ENCODE measurements at places on chromosomes 3 and 15.

DNA sequence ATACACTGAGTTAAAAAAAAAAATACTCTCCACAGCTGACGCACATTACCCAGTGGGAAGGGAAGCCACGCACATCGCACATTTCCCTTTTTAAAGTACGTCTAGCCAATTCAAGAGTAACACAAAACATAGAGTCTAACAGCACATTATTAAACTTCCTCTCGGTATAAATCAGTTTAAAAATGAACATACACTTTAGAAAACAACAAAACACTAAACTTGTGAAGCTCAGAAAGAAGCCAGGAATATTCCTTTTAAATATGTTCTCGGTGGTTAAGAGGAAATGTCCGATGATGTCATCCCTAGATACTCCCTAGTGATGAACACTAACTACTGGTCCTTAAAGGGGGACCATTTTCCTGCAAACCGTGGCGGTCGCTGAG, 721 bp downstream of the MYEF2 start:
- DNase-seq, result no peak

- no peak for DNase-seq
Observed at GRCh38 chr3:150135287-150135721, 164.6 kb upstream of the PFN2 start.

GRCh38 chr3:29552051-29552450, 271.2 kb downstream of the RBMS3 start:
- DNase-seq, result no peak

DNA sequence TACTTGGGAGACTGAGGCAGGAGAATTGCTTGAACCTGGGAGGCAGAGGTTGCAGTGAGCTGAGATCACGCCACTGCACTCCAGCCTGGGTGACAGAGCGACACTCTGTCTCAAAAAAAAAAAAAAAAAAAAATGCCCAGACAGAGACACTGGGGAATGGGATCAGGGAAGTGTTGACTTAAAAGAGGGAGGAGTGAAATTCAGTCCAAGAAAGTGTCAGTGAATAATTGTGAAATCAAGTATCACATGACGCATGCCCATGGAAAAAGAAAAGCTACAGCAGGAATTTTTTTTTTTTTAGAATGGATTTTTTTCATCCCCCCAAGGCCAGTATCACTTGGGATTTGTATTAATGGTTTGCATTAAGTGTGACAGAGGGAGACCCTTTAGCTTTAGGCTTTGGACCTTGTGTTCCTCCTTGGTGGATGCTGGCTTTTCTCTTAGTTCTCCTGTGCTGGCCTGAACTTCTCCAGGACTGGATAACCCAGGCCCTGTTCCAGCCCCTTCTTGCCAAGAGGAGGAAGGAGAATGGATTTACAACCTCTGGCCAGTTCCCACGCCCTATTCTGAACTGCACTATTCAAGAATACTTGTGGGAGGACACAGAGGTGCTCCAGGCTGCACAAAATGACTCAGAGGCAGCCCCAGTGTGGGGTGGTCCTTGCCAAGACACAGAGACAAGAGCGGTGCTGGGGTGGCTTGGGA, 36.7 kb upstream of the ZNF774 start:
- peak; percentile 74 for DNase-seq

DNA sequence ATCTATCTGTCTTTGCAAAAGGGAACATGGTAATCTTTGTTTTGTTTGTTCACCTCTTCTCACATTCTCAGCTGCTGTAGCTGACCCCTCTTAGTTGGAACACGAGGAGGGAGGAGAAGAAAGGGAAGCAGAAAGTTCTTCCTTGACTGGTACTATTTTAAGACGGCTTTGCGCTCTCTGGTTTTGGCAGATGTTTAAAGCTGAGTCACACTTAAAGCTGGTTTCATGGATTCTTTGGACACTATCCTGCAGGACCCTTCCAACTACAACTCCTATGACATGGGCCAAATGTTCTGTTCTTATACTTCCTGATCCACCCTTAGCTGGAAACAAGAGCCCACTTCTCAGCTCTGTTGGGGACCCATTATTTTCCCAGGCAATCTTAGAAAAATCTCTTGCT, 40.6 kb upstream of the FXR1 start:
- no peak for DNase-seq

DNA sequence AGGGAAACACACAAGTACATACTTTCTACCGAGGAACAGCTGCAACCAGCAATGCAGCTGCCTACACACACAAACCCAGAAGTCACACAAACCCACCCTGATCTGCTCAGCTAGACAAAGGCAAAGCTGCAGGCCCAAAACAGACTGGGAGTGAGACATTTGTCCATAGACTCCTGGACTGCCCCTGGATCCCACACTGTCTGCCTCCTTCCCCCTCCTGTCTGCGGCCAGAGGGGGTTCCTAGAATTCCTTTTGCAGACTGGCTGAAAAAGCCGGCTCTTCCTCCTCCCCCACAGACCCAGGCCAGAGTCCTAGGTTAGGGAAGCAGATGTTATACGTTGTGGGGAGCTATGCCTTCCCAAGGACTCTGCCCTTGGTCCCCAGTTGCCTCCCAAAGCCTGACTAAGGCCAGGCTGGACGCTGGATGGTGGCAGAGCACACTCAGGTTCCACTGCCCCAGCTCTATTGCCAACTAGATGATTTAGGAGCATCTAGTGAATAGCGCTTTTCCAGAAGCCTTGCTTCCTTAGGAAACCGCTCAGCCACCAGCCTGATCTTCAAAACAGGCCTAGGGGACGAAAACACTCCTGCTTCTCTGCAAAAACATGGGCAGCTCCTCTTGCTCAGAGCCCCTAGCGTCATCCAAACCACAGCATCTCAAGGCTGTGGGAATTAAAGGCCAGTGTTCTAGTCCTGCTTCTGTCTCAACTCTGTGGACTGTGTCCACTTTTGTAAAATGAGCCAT, 37.4 kb upstream of the CILP start:
- peak; percentile 72 for DNase-seq

DNA sequence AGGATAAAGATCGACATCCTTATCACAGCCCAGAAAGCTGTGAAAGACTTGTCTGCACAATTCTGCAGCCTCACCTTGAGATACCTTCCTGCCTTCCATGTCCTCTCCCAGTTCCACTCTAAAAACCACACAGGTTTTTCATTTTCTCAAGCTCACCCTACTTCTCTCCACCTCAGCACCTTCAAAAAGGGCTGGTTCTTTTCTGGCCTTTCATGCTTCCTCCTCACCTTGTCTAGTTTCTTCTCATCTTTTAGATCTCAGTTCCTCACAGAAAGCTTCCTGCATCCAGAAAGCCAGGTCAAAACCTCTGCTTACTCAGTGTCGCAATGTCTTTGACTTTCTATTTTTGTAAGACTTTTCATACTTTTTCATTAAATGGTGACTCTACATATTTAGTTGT, 140.2 kb upstream of the STT3B start:
- DNase-seq, result no peak

DNA sequence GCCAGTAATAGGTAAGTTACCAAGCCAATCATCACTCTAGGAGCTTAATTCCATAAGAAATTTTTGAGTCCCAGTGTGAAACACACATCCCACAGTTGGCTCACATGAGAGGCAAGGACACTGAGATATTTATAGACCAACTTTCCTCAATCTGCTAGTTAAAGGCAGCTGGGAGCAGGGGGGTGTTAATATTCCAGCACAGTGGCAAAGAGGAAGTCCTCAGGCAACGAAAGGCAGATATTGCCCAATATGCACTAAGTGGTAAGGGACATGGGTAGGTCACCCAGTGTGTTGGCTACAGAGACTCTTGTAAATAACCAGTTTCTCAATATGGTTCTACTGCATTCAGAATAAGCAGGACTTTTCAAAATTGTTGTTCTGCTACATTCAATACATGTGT, 61.0 kb downstream of the TOP2B start:
- DNase-seq, result no peak

- peak; percentile 71 for DNase-seq
Observed at GRCh38 chr15:40567111-40567510, 2.0 kb upstream of the RPUSD2 start.

- DNase-seq, result no peak
Observed at GRCh38 chr15:63023351-63023945, 19.1 kb upstream of the TPM1 start.

DNA sequence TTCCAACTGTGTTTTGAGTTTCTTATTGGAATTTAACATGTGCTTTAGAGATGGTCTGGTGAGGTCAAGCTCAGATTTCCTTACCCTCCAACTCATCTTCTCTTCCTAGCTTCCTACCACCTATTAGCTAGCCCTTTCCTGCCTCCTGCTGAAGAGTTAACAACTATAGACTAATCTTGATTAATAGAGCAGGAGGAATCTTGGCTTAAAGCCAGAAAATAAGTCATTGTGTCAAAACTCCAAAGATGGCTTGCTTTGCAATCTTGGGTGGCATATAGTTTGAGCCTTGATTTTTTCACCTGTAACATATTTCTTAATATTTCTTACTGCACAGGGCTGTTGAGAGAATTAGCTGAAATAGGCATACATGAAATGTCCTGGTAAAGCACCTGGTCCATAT, 27.3 kb downstream of the BCL2L10 start:
- no peak for DNase-seq

- DNase-seq, result no peak
Observed at GRCh38 chr3:48747015-48747615, 30.1 kb upstream of the IP6K2 start.

GRCh38 chr3:111311709-111312235, 230.2 kb upstream of the CD96 start:
- DNase-seq, result no peak

DNA sequence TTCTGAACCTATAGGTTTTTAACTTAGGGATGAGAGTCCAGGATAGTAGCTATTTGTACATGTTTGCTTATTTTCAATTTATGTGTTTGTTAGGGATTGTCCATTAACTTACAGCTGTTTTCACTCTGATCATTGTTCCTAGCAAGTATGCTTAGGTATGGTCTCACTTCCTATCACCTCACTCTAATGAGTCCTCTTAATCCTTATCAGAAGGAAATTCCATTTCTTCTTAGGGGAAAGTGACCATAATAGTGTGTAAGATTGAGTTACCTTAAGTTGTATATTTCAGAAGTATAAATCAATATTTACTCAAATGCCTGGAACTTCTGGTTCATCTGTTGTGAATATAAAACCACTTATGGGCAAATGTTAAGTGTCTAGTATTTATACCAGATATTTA, 53.0 kb downstream of the PIAS1 start:
- no peak for DNase-seq

- no peak for DNase-seq
Observed at GRCh38 chr3:29072611-29073010, 208.3 kb upstream of the RBMS3 start.

DNA sequence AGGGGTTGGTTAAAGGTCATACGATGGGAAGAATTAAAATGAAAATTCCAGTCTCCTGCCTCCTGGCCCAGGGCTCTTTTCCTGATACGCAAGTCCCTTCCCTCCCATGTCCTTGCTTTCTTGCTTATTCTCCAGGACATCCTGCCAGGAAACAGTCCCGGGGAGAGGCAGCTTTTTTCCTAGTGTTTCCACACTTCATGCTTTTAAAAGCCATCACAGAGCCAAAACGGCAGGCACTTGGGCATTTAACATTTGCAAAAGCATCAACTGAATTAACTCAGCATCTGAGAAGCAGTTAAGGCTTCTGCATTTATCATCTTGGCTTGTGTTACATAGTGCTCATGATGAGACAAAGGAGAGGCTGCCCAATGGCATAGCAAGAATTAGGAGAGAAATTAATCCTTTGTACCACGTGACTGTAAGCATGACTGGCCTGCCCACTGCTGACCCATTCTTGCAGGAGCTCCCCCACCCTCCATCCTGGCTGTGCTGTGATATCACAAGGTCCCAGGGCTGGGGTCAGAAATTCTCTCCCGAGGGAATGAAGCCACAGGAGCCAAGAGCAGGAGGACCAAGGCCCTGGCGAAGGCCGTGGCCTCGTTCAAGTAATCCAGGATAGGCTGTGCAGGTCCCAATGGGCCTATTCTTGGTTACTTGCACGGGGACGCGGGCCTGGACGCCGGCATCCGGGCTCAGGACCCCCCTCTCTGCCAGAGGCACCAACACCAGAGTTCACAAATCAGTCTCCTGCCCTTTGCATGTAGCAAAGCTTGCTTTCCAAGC, 21.6 kb upstream of the VILL start:
- no peak for DNase-seq

- DNase-seq, result peak; percentile 1
Observed at GRCh38 chr15:101351736-101352135, 56.7 kb upstream of the SNRPA1 start.

DNA sequence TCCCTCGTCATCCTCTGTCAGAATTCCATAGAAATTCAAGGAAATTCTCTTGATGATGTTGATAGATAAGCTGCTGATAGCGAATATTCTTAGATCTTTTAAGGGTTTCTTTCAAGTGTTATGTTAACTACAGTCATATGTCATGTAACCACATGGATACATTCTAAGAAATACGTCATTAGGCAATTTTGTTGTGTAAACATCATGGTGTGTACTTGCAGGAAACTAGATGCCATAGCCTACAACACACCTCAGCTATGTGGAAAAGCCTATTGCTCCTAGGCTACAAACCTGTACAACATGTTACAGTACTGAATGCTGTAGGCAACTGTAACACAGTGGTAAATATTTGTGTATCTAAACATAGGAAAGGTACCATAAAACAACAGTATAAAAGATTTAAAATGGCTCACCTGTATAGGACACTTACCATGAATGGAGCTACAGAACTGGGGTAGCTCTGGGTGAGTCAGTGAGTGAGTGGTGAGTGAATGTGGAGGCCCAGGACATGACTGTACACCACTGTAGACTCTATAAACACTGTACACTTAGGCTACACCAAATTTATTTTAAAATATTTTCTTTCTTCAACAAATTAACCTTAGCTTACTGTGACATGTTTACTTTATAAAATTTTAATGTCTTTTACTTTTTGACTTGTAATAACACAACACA, 34.6 kb downstream of the GLDN start:
- no peak for DNase-seq

GRCh38 chr3:128376516-128376915, 90.2 kb downstream of the DNAJB8 start:
- no peak for DNase-seq

DNA sequence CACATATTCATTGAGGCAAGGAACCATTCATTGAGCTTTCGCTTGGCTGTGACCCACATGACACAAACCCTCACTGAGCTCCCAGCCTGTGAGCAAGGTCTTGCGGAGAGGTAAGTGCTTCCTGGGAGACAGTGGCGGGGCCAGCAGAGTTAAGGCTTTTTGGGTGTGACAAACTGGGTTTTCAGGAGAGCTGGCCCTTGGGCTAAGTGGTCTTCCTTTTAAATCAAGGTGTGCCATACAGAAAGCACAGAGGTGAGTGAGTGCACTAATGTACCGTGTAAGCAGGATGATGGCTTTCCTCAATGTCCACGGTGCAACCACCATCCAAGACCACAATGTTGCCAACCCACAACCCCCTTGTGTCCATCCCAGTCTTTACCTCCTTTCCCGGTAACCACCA, 28.6 kb downstream of the POMGNT2 start:
- DNase-seq, result peak; percentile 28

DNA sequence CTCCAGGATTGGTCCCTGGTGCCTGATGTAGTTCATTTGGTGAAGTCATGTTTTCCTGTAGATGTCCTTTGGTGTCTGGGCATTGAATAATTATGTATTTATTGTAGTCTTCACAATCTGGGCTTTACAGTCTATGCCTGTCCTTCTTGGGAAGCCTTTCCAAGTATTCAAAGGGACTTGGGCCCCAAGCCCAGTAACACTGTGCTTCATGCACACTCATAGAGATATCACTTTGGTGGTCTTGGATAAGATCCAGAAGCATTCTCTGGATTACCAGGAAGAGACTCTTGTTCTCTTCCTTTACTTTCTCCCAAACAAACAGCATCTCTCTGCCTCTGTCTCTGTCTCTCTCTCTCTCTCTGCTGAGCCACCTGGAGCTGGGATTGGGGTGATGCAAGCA, 281.1 kb upstream of the GOLGA6L4 start:
- DNase-seq, result no peak

GRCh38 chr15:88986949-88987590, 73.9 kb upstream of the MFGE8 start:
- DNase-seq, result no peak
